Right ventricle myocardium superior (tissue), 1 donor: ENCODE measurements at places on chromosomes 2 and 18. TPM values are rescaled to one million over a fixed set of nuclear protein-coding genes. Genes with fewer than 3 reads are reported as not detected.

- peak; percentile 80 for DNase-seq
Measured at GRCh38 chr2:2057125-2057721, 273.9 kb downstream of the MYT1L start.

GRCh38 chr18:79792096-79792987 lies 5.4 kb upstream of the KCNG2 start:
- no peak for DNase-seq

DNA sequence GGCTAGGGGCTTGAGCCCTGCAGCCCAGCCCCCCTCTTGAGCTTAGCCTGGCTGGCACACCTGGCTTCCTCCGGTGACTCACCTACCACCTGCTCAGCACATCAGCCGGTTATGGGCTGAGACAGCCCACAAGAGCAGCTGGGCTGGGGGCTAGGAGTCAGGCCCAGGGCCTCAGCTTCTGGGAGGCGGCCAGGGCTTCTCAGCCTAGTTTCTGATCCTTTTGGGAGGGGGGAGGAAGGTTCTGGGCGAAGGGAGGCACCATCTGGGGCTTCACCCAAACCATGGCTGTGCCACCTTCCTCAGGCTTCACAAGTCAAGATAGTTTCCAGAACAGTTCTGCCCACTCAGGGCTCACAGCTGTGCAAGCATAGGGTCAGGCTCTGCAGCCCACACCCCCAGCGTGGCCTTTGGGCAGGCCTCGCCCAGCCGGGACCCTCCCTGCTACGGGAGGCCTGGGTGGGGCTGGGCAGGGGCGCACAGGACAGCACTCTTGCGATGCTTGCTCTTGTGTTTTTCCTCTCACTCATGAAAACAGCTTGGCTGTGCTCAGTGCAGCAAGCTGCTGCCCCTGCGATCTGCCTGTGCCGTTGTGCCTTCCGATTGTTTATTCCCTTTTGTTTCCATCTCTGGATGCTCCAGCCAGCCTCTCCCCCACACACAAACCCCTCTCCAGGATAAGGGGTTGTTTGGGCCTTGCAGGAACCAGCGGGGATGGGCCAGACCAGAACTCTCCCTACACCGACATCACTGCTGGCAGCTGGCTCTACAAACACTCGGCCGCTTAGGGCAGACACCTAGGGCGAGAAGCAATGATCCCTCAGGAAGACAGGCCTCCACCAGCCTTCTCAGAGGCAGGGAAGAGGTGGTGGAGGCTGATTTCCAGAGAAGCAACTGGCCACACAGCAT lies 26.1 kb upstream of the SEMA4C start:
- DNase-seq: no peak

- no peak for DNase-seq
Measured at GRCh38 chr2:228602288-228602687, 420.8 kb upstream of the SPHKAP start.

DNA sequence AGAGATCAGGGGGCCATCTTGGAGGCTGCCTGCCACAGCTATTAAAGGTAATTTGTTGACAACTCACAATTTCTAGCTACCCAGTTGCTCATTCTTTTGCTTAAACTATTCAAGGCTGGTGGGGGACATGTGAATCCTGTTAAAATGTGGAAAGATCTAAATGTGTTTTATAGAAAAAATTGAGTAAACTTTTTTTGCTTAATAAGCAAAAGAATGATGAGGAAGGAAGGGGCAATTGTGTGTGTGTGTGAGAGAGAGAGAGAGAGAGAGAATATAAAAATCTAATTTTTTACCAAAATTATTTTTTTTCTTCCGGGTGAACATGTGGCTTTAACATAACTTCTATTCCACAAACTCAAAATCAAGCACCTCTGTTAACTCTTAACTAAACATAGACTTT lies 5.2 kb upstream of the IL1RL1 start:
- no peak for DNase-seq

GRCh38 chr2:183678908-183679307 lies 554.7 kb downstream of the NUP35 start:
- DNase-seq: no peak

DNA sequence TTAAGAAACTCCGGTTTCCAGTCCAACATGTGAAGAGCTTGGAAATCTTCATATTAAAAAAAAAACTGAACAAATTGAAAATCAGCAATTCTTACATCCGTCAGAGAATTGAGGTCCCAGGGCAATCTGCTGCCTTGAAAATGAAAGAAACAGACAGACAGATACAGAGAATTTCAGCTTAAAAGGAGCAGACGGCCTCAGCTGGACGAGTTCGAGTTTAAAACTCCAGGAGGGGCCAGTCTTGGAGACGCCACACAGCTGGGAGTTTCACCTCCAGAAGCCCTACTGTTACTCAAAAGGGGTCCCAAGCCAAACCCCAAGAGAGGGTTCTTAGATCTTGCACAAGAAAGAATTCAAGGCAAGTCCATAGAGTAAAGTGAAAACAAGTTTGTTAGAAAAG lies 226.5 kb upstream of the ARL4C start:
- DNase-seq: no peak

GRCh38 chr18:55906536-55906935 lies 318.5 kb upstream of the TCF4 start:
- no peak for DNase-seq

- no peak for DNase-seq
Measured at GRCh38 chr2:159722580-159722979, 10.3 kb downstream of the MARCHF7 start.

- DNase-seq: no peak
Measured at GRCh38 chr2:151237422-151238025, 24.1 kb downstream of the RBM43 start.

GRCh38 chr2:73284296-73285158 lies at the start of gene FBXO41:
Gene FBXO41 (minus strand): TSS chr2:73284478. CDS start chr2:73269630, 14,848 bp downstream.
- peak; percentile 61 for DNase-seq

GRCh38 chr18:46061387-46061786 lies 10.7 kb downstream of the PSTPIP2 start:
- no peak for DNase-seq

- no peak for DNase-seq
Measured at GRCh38 chr2:88318071-88318955, 134.2 kb downstream of the FOXI3 start.

DNA sequence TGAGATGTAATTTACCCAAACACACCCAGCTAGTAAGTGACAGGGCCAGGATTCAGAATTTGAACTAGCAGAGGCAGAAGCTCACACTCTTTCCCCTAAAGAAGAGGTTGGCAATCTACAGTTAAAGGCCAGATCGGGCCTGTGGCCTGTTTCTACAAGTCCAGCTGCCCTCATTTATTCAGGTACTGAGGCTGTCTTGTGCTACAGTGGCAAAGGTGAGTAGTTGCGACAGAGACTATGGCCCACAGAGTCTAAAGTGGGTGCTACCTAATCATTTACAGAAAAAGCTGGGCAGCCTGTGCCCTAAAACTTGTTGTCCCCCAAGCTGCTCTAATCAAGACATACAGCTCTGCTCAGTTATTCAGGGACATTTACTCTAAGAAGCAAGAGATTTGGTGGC lies 86.8 kb downstream of the RTN4 start:
- DNase-seq: no peak

DNA sequence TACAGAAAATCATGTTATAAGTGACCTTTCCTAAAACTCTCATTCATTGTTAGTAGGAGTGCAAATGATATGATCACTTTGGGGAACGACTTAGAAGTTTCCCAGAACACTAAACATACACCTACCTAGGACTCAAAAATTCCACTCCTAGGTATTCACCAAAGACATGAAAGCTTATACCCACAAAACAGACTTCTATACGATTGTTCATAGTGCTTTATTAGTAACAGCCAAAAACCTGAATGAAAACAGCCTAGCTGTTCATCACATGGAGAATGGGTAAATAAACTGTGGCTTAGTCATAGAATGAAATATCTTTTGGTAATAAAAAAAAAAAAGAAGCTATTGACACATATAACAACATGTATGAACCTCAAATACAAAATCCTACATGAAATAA lies 8.8 kb downstream of the NOL10 start:
- no peak for DNase-seq

- no peak for DNase-seq
Measured at GRCh38 chr2:100624536-100624935, 61.7 kb downstream of the PDCL3 start.

Gene IL1B
- 0.30 TPM for total RNA-seq

Gene ALPG
- not detected for total RNA-seq

Gene WNT10A
- not detected for total RNA-seq

Gene ANKRD30B
- total RNA-seq: not detected
